SJSA1 (cell line): ENCODE measurements at places on chromosomes 12 and 14.

GRCh38 chr14:30108975-30109700 lies 181.5 kb upstream of the PRKD1 start:
- no peak for DNase-seq

GRCh38 chr14:24597403-24597802 lies 12.1 kb downstream of the GZMH start:
- no peak for DNase-seq

- no peak for DNase-seq
Observed at GRCh38 chr14:70785556-70785955, 23.8 kb downstream of the MAP3K9 start.

GRCh38 chr14:63670692-63671091 lies 29.0 kb upstream of the WDR89 start:
- no peak for DNase-seq

DNA sequence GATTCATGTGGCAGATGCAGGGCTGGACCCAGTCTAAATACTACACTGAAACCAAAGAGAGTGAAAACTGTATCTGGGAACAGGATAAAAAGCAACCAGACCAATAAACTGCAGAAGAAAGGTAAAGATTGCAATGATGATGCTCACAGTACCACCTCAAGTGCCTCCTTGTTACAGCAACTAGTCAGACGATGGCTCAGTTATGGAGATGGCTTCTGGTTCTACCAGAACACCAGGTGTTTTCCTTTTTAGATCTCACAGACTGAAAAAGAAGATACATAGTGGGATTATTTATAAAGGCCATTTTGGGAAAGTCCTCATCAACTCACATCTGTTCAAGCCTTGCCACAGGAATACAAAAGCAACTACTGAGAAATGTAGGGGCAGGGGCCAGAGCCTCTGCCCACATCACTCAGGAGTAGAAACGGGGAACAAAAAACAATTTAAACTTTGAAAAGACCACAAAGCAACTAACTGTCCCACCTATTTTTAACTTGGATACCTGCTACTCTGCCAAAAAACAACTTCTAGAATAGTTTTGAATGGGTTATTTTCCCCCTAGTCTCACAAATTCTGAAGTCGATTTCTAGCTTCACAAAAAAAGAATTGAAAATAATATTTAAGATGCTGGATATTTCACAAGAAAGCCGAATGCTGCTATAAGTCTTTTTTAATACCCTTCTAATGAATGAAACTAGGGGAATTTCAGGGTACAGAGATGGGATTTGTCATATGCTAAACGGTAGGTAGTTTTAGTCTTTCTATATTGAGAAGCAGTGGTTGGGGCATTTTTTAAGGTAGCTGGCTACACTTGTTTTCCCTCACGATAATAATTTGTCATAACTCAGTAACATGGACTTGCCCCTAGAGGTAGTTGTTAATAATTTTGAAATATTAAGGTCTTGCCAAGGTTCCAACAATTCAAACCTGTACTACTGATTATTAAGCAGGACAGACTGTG lies 197.2 kb upstream of the TMPO start:
- DNase-seq: no peak

DNA sequence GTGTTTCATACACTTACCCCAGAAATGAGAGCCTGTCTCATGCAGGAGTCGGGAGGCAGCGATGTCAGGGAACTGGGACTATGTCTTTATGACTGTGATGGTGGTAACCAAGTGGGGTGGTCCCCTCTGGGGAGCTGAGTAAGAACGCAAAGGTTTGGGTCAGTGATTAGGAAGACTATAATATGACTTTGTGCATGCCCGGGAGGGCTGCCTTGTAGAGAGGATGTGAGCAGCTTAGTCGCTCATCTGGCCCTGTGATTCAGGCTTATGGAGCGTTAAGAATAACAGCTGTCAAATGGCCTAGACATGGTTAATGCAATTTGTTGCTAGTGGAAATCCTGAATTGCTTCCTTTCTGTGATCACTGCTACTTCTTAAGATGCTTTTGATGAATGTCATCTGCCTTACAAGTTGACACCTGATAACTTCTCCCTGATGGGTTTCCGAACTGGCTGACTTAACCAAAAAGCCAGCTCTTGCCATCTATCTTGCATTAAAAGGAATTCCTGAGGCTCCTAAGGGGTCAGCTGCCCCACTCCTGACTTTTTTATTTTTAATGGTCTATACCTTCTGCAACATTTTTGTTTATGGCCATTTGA lies 35.4 kb upstream of the AACS start:
- peak; percentile 73 for DNase-seq

DNA sequence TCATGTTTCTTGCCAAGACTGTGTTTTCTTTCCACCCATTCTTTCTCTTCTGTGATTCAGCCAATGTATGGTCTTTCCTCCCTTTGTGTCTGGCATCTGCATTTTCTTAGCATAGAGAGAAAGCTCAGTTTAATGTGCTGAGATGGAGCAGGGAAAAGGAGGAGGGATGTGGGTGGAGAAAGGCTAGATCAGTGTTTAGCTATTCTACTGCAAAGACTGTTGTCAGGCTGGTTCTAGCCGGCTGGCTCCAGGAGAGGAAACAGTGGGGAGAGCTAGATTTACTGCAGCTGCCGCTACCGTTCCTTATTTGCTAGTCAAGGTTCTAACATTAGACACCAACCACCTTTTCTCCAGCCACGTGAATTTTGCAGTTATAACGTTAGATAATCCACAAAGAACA lies 5.2 kb upstream of the RIMKLB start:
- DNase-seq: no peak

GRCh38 chr14:68094158-68094557 lies 274.6 kb downstream of the RAD51B start:
- no peak for DNase-seq

DNA sequence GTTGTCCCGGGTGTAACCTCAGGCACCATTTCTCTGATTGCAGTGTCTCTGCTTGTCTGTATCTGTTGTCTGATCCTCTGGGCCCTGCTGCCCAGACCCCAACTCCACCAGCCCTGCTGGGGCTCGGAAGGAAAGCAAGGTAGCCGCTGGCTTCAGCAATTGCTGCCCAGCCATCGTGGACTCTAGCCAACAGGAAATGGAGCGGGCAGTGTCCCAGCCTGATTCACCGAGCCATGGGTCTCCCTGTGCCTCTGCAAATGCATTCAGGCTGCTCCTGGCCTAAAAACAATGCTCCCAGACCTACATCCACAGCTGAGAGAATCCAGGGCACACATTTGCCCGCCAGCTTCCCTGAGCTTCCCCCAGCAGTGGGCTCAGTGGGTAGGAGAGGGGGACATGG lies 9.2 kb downstream of the TUNAR start:
- no peak for DNase-seq

- no peak for DNase-seq
Observed at GRCh38 chr12:110371408-110372055, 32.0 kb downstream of the ANAPC7 start.

- no peak for DNase-seq
Observed at GRCh38 chr12:131105351-131105735, 151.6 kb downstream of the ADGRD1 start.

DNA sequence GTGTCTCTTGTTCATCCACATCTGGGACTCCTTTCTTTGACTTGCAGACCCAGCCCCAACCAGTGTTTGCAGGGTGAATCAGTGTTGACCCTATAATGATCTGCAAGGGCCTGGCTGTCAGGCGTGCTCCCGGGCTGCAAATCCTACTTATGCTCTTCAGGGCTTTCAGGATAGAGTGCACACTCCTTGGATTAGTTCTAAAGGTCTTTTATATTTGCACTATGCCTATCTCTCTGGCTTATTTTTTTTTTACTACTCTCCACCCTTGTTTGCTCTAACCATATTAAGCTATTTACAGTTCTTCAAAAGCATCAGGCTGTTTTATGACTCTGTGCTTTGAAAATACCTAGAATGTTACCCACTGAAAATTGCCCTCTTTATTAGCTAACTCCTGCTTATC lies 4.3 kb upstream of the PRICKLE1 start:
- no peak for DNase-seq

DNA sequence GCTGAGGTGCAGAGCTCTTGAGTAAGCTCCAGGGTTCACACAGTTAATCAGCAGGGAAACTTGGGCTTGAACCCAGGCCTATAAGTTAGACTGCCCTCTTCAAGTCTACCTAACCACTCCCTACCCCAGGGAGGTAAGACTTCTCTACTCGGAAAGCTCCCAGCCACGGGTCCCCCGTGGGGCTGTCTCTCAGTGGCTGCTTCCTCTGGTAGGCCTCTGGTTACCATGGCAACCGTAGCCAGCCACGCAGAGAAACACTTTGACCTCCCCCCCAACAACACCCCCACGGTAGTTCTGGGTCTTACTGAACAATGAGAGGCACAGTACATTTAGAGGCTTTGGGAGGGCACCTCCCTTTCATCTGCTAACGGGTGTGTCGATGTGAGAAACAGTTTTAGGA lies 245.2 kb downstream of the AACS start:
- no peak for DNase-seq

- DNase-seq: no peak
Observed at GRCh38 chr12:82517027-82517426, 158.7 kb downstream of the METTL25 start.

GRCh38 chr14:105903971-105904370 lies 377.6 kb downstream of the TMEM121 start:
- DNase-seq: no peak

- no peak for DNase-seq
Observed at GRCh38 chr12:82688596-82688995, 1.9 kb downstream of the TMTC2 start.

- no peak for DNase-seq
Observed at GRCh38 chr12:123621619-123622530, 11.6 kb downstream of the EIF2B1 start.

GRCh38 chr12:65895759-65896656 lies 71.7 kb downstream of the HMGA2 start:
- DNase-seq: peak; percentile 53

GRCh38 chr14:31781578-31781977 lies 220.4 kb downstream of the NUBPL start:
- no peak for DNase-seq

DNA sequence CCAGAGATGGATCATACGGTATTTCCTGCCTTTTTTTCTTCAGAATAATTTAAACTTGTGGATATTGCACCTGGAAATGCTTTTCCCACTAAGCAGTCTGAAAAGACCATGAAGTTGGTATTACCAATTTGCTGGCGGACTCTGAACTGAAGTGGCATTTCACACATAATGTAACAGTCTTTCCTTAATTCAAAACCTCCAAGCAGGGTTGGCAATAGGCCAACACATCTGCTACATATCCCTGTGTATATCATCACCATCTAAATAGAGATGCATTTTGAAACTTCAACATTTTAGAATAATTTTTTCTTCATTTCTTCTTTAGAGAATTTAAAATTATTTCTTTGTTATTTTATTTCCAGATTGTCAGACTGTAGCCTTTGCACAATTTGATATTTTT lies 100.5 kb downstream of the TSPAN8 start:
- no peak for DNase-seq

DNA sequence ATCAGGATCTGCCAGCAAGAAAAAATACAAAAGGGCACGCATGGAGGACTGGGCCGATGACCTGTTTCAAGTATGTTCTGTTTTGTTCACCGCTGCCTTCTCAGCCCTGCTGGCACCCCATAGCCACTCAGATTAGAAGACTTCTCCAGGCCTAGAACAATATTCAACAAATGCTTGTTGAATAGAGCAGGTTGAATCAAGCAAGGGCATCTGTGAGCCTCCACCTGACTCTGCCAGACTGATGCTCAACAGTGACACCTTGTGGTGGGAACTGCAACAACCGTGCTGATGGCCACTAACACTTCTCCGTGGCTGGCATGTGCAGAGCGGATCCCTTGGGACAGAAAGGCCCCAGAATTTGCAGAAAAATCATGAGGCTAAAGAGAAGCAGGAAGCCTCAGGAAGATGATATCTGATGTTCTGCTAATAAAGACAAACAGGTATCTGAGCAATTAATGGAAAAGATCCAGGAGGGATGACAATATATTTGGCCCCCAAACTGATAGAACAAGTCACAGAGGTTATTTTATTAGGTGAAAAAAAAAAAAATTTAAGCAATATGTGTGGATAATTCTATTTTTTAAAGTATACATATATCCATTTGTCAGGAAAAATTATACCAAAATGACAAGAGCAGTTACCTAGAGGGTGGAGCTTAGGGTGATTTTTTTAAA lies 114.3 kb downstream of the KSR2 start:
- DNase-seq: no peak

DNA sequence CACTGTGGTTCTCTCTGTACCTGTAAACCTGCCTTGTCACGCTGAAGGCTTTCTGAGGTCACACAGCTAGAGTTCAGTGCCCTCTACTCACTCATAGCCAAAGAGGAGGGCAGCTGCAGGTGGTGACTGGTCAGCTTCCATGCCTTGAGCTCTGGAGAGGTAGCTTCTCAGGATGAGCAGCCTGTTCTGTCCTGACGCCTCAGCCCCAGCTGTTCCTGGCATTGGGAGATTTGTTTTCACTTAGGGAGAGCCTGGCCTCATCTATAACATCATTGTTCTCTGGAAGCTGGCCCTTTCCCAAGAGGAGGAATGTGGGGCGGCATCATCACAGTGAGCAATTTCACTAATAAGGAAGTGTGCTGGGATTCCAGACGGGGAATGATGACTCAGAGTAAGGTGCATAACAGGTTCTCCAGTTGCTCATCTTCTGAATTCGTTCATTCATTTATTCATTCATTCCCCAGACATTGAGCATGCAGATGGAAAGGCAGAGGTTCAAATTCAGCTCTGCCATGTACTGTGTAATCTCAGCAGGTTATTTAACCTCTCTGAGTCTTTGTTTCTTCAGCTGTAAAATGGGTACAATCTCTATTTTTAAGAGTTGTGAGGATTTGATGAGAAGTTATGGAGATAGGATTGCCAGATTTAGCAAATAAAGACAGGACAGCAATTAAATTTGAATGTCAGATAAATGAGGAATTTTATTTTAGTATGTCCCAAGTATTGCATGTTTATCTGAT lies 255.8 kb upstream of the CRY1 start:
- DNase-seq: no peak

DNA sequence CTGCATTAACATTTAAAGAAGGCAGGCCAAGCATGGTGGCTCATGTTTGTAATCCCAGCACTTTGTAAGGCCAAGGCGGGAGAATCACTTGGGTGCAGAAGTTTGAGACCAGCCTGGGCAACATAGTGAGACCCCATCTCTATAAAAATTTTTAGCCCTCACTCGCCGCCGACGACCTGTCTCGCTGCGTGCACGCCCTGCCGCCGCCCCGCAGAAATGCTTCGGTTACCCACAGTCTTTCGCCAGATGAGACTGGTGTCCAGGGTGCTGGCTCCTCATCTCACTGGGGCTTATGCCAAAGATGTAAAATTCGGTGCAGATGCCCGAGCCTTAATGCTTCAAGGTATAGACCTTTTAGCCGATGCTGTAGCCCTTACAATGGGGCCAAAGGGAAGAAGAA lies 10.8 kb upstream of the RBMS2 start:
- no peak for DNase-seq

GRCh38 chr14:79992407-79993198 lies 218.7 kb downstream of the DIO2 start:
- DNase-seq: no peak

- DNase-seq: no peak
Observed at GRCh38 chr12:27523305-27523641, 733 bp upstream of the PPFIBP1 start.

GRCh38 chr12:55965941-55966407 lies at the start of gene PMEL:
Gene PMEL, minus strand, starts transcription at chr12:55966042. Its CDS starts 31 bp downstream, at chr12:55966011.
- no peak for DNase-seq

GRCh38 chr14:28303248-28303647 lies 463.3 kb upstream of the FOXG1 start:
- DNase-seq: no peak

- peak; percentile 78 for DNase-seq
Observed at GRCh38 chr14:103020271-103021170, 36.8 kb downstream of the CDC42BPB start.

GRCh38 chr12:41339784-41340183 lies 151.7 kb downstream of the PDZRN4 start:
- no peak for DNase-seq

GRCh38 chr12:85057370-85057963 lies 21.3 kb downstream of the LRRIQ1 start:
- DNase-seq: peak; percentile 6
